Stimulated activated CD4-positive, alpha-beta T cell treated with anti-CD3 and anti-CD28 coated beads, Interleukin-1b, Interleukin-23, amount 100 ng/mL, for 1 hour (primary cell): ENCODE measurements at places on chromosomes 5 and 9.

GRCh38 chr9:69122549-69123141, 51.4 kb upstream of the TJP2 start:
- no peak for DNase-seq

DNA sequence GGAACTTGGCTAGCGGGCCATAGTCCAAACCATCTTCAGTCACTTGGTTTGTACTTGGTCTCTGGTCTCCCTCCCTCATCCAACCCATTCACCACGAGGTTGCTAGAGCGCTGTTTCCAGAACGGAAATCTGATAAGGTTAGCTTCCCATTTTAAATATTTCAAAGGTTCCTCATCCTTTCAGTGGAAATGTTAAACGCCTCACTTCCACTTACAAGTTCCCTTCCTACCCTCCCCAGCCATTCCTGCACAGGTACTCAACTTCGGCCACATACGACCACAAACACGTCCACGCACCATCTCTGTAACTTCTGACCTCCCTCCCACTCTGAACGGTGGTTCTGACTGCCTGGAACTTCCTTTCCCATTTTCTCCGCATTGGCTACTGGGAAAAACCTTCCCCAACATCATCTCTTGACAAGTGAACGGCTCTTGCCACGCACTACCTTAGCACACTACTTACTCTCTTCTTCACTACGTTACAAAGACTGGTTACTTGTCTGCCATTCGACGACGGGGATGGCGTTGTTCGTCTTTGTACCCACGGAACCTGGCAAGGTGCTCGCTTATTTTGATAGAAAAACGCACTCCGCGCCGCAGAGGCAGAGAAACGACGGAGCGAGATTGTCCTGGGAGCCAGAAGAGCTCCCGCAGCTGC, 629 bp downstream of the CCNH start:
- no peak for DNase-seq

- no peak for DNase-seq
These were observed 348.1 kb upstream of the SGCD start for GRCh38 chr5:155978850-155979249.

DNA sequence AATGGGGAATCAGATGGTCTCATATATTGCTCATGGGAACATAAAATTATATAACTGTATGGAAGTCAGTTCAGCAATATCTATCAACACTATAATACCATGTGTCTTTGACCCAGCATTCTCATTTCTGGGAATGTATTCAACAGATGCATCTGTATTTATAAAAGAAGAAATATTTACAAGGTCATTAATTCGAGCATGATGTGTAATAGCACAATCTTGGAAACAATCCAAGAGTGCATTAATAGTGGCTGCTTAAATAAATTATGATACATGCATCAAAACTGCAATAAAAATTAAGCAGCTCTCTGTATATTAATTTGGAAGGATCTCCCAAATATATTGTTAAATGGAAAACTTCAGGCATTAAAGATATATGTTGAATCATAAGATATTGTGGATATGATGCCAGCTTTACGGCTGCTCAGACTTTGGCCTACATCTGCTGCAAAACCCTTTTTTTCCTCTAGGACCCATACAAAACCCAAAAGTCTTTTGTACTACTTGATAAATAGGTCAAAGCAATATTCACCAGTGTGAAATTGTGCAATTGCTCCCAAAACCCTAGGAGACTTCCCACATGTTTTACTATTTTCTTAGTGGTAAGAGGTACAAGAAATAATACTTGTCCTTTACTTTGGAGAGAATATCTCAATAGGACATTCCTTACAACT, 45.3 kb upstream of the ISOC1 start:
- DNase-seq = no peak

DNA sequence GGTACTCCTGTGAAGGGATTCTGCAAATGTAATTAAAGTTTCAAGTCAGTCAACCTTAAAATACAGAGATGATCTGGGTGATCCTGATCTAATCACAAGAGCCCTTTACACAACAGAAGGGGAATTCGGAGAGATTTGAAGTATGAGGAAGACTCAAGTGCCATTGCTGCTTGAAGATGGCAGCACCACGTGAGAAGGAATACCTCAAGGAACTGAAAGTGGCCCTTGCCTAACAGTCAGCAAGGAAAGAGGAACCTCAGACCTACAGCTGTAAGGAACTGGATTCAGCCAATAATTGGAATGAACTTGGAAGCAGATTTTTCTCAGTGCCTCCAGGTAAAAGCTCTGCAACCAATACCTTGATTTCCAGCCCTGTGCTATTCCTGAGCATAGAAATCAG, 87.4 kb downstream of the THBS4 start:
- no peak for DNase-seq

GRCh38 chr5:72653586-72653985, 146.4 kb upstream of the ZNF366 start:
- no peak for DNase-seq

DNA sequence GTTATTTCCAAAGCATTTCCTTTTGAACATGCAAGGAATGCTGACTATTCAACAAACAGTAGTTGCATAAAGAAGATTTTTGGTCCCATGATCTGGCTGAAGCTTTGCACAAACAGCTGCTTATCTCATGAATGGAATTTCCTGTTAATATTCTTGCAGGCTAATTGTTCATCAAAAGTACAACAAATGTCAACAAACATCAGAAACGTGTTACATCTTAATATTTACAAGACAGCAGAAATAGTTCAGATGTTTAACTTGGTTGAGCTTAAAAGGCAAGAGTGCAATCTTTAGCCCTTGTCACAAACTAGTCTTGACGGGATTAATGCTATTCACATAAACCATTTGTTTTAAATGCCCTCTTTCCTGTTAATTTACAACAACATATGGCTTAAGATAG, 47.9 kb upstream of the BASP1 start:
- no peak for DNase-seq

- no peak for DNase-seq
These were observed 90.7 kb downstream of the CYFIP2 start for GRCh38 chr5:157356576-157356975.

DNA sequence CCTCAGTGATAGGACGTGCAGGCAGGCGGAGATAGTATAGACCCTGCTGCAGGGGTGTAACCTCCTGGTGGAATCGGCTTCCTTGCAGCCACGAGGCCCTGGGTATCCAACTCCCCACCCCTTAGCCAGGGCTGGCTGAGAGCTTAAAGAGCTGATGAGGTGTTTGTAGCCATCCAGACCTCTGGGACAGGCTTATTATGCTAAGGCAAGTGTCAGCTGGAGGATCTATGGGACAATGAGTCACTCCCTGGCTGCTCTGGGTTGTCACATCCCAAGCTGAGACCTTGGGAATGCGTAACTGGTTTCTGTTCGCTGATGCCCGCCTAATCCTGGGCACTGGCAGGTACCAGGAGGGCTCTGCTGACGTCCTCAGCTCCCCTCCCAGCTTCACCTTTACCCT, 38.9 kb downstream of the DAB2IP start:
- no peak for DNase-seq

GRCh38 chr5:163459462-163459818, 462 bp downstream of the NUDCD2 start:
- DNase-seq = no peak

DNA sequence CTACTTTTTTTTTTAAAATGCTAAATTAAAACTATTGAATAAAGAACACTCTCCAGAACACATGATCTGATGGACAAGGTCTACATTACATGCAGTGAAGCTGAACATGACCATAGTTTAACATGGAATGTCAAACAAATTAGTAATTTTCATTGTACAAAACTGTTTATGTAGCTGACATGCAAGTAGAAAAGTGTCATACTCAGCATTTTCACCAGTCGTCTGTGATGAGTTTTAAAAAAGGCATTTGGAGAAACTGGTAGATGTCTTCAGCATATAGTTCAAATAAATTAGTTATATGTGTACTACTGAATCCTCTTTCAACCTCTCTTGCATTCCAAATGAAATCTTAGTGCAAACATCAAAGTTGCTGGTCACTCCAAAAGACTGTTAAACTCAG, 301.9 kb downstream of the FER start:
- DNase-seq = no peak

DNA sequence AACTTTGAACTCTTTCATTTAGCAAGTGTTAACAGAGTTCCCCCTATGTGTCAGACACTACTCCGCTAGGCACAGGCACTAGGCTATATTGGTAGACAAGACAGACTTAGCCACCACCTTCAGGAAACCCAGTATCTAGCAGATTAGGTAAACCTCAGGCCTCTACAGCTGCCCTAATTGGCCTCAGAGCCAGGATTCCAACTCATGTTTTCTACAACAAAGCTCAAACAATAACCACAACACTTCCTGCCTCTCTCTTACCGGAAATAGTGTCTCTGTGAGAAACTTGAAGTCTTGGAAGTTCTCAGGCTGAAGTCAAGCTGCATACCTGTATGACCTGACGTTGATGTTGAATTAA, 116.6 kb upstream of the SLC44A1 start:
- DNase-seq = no peak

DNA sequence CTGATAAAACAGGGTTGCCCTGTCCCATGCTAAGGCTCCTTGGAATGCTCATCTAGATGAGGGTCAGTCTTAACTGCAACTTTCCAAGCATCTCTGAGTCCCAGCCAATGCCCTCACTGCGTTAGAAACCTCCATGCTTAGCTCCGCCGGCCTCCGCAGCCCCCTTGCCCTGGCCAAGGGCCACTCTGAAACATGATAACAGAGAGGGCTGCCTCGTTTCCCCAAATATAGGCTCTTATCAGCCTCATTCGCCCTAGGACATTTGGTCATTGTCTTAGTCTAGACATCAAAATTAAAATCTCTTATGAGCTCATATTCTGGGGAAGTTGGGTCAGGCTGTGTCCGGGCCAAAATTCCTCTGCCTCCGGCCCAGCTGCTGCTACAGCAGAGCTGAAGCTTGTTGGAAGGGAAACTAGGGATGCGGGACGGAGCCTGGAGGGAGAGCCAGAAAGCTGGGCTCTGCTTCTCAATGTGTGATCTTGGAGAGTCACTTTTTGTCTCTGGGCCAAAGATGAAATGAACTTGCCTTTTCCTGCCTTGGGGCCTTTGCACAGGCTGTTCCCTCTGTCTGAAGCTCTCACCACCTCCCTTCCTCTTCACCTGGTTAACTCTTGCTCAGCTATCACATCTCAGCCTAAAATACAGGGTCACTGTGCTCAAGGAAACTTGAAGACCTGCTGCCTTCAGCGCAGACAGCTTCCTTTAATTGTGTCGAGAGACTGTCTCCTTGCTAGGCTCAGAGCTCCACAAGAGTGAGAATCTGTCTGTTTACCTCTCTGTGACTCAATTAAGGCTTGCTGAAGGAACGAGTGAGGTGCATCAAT, 191.3 kb downstream of the RGS3 start:
- DNase-seq = no peak

DNA sequence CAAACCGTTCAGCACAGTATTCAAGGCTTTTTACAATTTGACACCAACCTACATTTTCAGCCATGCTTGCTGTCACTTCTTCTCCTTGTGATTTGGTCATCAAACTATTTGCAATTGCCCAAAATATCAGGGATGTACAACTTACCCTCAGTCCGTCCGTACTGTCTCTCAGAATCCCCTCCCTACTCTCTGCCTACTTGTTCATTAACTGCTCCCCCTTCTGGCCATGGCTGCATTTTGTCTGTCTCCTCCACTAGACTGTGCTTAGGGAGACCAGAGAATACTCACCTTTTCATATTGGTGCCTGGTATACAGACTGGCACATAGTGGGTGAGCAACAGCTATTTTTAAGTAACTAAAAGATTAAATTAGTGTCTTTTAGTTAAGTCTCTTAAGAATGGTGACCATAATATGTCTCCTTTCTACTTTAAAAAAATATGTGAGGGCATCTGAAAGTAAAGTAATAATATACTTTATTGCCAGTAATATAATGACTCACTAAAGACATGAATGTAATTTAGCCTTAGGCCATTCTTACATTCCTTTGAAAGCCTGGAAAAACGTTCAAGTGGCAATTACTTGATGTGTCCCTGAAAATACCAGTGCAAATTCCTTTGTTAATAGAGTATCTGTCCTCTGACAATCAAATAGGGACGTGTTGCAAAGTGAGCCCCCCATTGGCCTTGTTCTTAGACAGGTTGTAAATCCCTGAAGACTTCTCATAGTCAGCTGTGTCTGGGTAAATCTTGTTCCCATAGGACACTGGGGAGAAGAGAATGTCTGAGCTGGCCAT, 27.8 kb downstream of the PRLR start:
- DNase-seq = no peak

DNA sequence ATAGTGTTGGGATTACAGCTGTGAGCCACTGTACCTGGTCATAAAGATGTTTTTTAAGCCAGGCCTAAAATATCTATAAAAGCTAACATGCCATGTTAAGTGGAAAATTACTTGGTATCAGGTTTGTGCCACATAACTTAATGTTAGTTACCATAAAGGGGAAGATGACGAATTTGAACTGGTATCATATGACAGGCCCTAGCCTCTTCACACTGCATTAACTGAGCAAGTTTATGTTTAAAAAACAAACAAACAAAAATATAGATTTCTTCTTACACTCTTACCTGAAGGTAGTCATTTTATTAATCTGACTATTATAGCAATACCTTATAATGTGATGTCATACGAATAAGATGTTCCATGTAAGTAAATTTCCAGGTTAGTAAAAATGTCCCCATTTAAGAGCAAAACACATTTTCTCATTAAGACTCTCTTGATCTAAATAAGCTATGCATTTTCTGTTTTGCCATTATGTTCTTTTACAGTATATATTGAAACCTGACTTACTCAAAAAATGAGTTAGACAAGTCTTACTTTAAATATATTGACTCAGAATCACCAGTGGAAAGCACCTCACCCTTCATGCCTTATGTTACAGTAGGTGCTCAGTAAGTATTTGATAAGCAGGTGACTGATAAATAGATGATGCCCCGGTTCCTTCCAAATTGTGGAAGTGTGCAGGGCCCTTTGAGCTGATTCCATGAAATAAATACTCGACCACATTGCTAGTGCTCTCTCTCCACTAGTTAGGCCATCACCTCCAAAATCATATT, 125.4 kb downstream of the CDC42SE2 start:
- no peak for DNase-seq

GRCh38 chr5:31972558-31972957, 201.6 kb downstream of the GOLPH3 start:
- no peak for DNase-seq

- DNase-seq = no peak
These were observed 19.3 kb upstream of the WNT8A start for GRCh38 chr5:138064526-138064925.

DNA sequence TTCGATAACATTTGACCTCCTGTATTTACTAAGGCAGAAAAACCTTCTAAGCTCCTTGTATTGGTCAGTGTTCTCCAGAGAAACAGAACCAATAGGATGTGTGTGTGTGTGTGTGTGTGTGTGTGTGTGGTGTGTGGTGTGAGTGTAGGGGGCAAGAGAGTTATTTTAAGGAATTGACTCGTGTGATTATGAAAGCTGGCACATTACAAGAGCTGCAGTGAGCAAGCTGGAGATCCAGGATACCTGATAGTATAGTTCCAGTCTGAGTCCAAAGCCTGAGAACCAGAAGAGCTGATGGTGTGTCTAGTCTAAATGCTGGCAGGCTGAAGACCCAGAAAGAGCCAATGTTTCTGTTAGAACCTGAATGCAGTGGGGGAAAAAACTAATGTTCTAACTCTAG, 21.2 kb upstream of the PIK3R1 start:
- DNase-seq = no peak

DNA sequence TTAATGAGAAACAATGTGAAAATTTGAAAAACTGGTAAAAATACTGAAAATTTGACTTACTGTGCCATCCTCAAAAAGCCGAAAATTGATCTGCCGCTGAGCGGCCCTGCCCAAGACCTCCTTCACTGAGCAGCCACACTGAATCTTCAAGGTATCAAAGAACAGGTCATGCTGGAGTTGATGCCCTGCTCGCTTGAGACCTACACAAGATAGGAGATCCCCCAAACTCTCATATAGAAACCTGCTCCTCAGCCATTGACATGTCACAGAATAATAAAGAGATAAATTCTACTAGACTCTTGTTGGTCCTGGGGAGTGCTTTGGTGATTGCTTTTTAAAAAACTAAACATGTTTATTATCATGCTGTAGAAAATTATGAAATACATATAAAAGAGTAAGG, 52.7 kb downstream of the GLDC start:
- no peak for DNase-seq
